ENCODE measurements at places on chromosomes 1 and 21. TPM values are rescaled to one million over a fixed set of nuclear protein-coding genes. Genes with fewer than 3 reads are reported as not detected.

Gene GJA5
- not detected for total RNA-seq

DNA sequence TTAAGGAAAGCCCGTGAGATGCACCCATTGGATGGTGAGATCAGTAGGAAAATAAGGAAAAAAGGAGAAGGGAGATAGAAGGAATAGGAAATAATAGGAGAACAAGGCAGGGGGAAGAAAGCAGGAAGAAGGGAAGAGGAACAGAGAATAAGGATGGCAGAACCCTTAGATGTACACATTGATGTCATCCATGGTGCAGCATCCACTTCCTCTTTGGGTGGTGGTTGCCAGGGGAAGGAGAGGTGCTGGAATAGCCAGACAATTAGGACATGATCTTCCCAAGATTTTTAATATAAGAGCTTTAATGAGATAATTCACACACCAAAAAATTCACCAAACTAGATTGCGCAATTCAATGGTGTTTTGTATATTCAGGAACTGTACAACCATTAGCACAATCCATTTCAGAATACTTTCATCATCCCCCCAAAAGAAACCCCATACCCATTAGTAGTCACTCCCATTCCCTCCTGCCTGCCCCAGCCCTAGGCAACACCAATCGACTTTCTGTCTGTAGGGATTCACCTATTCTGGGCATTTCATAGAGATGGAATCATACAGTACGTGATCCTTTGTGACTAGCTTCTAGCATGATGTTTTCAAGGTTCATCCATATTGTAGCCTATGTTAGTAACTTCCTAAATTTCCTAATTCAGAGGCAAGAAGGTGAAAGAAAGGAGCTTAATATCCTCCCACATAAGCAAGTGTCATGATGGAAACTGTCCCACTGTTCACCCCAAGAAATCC is 121.4 kb downstream of the PLXNA2 start:
- no peak for DNase-seq
- H3K27ac ChIP-seq = no peak overlapping the region
- H3K4me3 ChIP-seq = no peak overlapping the region

- H3K27me3 ChIP-seq = no peaks in the 10 kb centered on the region
- H3K4me3 ChIP-seq = no peak overlapping the region
- no peaks in the 10 kb centered on the region for H3K36me3 ChIP-seq
Observed at GRCh38 chr1:76269155-76269554, 194.6 kb downstream of the ST6GALNAC3 start.

Gene PPM1J
- 1.4 TPM for total RNA-seq

GRCh38 chr1:39722495-39722894 is 16.2 kb upstream of the PPIE start:
- H3K36me3 ChIP-seq = no peaks in the 10 kb centered on the region
- H3K4me1 ChIP-seq = no peaks in the 10 kb centered on the region
- no peak overlapping the region for H3K27ac ChIP-seq

GRCh38 chr1:97632075-97632474 is 288.8 kb downstream of the DPYD start:
- H3K4me1 ChIP-seq = peaks cover 3% of the 10 kb centered on the region
- no peaks in the 10 kb centered on the region for H3K27me3 ChIP-seq
- H3K4me3 ChIP-seq = no peak overlapping the region

GRCh38 chr1:168031198-168031597 is 94.3 kb upstream of the MPC2 start:
- H3K27ac ChIP-seq = no peak overlapping the region
- DNase-seq = no peak
- H3K4me3 ChIP-seq = no peak overlapping the region
- no peaks in the 10 kb centered on the region for H3K27me3 ChIP-seq
- H3K36me3 ChIP-seq = peaks cover 5% of the 10 kb centered on the region

Gene BCAS2
- total RNA-seq = 15.4 TPM

DNA sequence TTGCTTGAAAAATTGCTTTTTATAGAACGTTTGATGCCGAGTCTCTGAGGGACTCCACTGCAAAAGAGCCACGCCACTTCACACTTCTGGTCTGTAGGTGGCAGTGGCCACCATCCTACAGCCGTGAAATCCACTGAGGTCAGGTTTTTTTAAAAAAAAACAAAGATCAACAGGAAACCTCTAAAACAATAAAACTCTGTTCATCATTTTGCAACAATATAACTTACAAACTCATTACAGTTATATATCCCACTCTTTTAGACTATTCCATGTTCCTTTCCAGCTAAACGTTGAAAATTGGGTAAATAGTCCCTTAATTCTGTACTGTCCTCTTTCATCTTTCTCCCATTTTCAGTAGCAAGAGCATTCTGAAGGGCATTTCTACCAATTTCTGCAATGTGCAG is 64.6 kb upstream of the FMN2 start:
- H3K4me3 ChIP-seq = no peak overlapping the region
- no peak overlapping the region for H3K27ac ChIP-seq
- no peaks in the 10 kb centered on the region for H3K36me3 ChIP-seq

- DNase-seq = no peak
- H3K4me3 ChIP-seq = no peak overlapping the region
- no peak overlapping the region for H3K27ac ChIP-seq
- peaks cover 2% of the 10 kb centered on the region for H3K4me1 ChIP-seq
- H3K36me3 ChIP-seq = no peaks in the 10 kb centered on the region
Observed at GRCh38 chr1:219372916-219373615, 199.4 kb downstream of the LYPLAL1 start.

Gene ST6GALNAC5
- total RNA-seq = 3.4 TPM

- no peak for DNase-seq
- no peak overlapping the region for H3K27ac ChIP-seq
- no peak overlapping the region for H3K4me3 ChIP-seq
- H3K36me3 ChIP-seq = no peaks in the 10 kb centered on the region
- no peaks in the 10 kb centered on the region for H3K4me1 ChIP-seq
Observed at GRCh38 chr1:47024141-47024801, 802 bp downstream of the CYP4X1 start.

- peaks cover 20% of the 10 kb centered on the region for H3K27me3 ChIP-seq
- H3K4me1 ChIP-seq = 0 out of 2 replicates have a peak, but pooled peaks cover 1% of the 10 kb centered on the region
- no peak overlapping the region for H3K27ac ChIP-seq
- no peaks in the 10 kb centered on the region for H3K36me3 ChIP-seq
- DNase-seq = no peak
- H3K4me3 ChIP-seq = no peak overlapping the region
Observed at GRCh38 chr1:116123837-116124533, 12.8 kb downstream of the MAB21L3 start.

DNA sequence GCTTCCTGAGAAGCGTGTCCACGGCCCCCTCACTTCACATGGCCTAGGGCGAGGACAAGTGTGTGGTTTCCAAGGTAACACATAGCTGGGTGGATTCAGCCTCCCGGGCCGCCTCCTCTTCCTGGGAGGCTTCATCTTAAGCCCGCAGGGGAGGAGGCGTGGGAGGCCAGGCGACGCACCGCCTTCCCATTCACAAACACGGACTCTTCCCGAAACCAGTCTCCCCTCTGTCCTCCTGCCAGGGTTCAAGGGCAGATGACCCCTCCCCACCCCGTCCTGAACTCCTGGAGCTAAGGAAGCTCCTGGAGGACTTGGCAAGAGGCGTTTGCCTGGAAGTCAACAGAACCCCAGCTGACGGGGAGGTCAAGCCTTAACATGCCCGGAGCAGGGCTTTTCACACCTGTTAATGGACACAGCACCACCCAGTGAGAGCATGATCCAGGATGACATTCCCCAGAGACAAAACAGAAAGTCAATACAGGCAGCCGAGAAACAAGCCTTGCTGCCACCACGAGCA is 56.7 kb downstream of the KCNN3 start:
- H3K27me3 ChIP-seq = peaks cover 75% of the 10 kb centered on the region
- DNase-seq = peak; percentile 18
- H3K36me3 ChIP-seq = no peaks in the 10 kb centered on the region
- H3K27ac ChIP-seq = no peak overlapping the region
- no peaks in the 10 kb centered on the region for H3K4me1 ChIP-seq

GRCh38 chr1:24644100-24644384 is 940 bp downstream of the SRRM1 start:
- H3K4me3 ChIP-seq = peak overlapping the region; percentile 85
- H3K4me1 ChIP-seq = peaks cover 6% of the 10 kb centered on the region
- DNase-seq = no peak
- H3K36me3 ChIP-seq = peaks cover 18% of the 10 kb centered on the region
- peak overlapping the region; percentile 79 for H3K27ac ChIP-seq

GRCh38 chr1:165828103-165828668 is 772 bp downstream of the UCK2 start:
- peaks cover 3% of the 10 kb centered on the region for H3K4me1 ChIP-seq
- H3K27me3 ChIP-seq = no peaks in the 10 kb centered on the region
- no peaks in the 10 kb centered on the region for H3K36me3 ChIP-seq
- H3K4me3 ChIP-seq = peak overlapping the region; percentile 93
- H3K27ac ChIP-seq = peak overlapping the region; percentile 85
- peak; percentile 30 for DNase-seq

Gene LMX1A
- not detected for total RNA-seq

DNA sequence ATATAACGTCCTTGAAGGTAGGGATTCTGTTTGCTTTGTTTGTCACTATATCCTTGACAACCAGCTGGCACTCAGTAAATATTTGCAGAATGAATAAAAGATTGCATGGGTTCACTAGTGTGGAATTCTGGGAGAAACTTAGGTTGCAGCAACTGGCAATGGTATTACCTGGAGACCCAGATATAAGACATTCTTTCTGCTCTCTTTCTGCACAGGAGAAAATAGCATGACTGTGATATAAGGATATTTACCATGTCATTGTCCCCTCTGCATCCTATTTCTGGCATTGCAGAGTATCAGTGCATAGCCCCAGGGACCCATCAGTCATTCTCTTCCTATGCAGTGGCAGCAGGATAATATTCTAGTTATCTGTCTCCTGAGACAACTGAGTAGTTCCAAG is 308.9 kb upstream of the LRRC7 start:
- no peaks in the 10 kb centered on the region for H3K4me1 ChIP-seq
- DNase-seq = no peak
- H3K27ac ChIP-seq = no peak overlapping the region
- H3K4me3 ChIP-seq = no peak overlapping the region
- no peaks in the 10 kb centered on the region for H3K36me3 ChIP-seq

Gene MYOG
- total RNA-seq = not detected

- no peak overlapping the region for H3K4me3 ChIP-seq
- peaks cover 3% of the 10 kb centered on the region for H3K27me3 ChIP-seq
- no peak for DNase-seq
- H3K36me3 ChIP-seq = no peaks in the 10 kb centered on the region
- H3K27ac ChIP-seq = no peak overlapping the region
- no peaks in the 10 kb centered on the region for H3K4me1 ChIP-seq
Observed at GRCh38 chr1:230735447-230735846, 11.7 kb upstream of the CAPN9 start.

DNA sequence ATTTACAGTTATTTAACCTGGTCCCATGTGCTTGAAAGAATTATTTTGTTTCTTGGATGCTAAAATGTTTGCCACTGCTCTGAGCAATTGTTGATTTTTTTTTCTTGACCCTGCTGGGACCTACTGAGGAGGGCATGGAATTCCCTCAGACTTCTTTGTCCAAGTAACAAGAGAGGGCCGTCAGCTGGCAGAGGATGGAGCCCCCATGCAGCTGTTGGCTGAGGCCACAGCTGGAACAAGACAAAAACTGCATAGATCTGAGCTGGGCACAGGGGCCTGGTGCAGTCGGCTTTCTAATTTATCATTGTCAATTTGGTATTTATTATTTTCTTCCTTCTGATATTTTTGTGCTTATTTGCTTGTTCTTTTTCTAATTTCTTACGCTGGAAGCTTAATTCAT is 39.6 kb upstream of the ABCG1 start:
- no peak for DNase-seq
- H3K27me3 ChIP-seq = peaks cover 26% of the 10 kb centered on the region
- H3K4me3 ChIP-seq = no peak overlapping the region
- no peaks in the 10 kb centered on the region for H3K36me3 ChIP-seq
- H3K4me1 ChIP-seq = no peaks in the 10 kb centered on the region

GRCh38 chr1:203546274-203546673 is 52.3 kb downstream of the OPTC start:
- no peak for DNase-seq
- H3K4me3 ChIP-seq = no peak overlapping the region
- no peaks in the 10 kb centered on the region for H3K36me3 ChIP-seq
- H3K27me3 ChIP-seq = no peaks in the 10 kb centered on the region

Gene ZMYND12
- not detected for total RNA-seq

DNA sequence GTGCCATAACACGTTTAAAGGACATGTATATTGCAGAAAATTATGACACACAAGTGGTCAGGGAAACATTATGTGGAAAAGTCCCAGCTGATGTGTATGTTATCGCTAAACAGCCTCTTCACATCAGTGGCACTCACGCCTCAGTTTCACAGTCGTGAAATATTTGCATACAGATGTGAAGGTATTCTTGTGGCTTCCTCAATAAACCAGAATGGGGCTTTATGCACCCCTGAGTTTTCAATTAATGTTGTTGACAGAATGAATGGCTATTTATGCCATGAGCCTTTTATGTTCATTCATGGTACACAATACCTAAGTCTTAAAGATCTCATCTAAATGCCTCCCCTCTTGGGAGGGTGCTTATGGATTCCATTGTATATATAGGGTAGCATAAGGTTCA is 202.1 kb upstream of the ADGRL2 start:
- H3K27ac ChIP-seq = no peak overlapping the region
- no peak for DNase-seq
- H3K4me1 ChIP-seq = no peaks in the 10 kb centered on the region
- H3K4me3 ChIP-seq = no peak overlapping the region

DNA sequence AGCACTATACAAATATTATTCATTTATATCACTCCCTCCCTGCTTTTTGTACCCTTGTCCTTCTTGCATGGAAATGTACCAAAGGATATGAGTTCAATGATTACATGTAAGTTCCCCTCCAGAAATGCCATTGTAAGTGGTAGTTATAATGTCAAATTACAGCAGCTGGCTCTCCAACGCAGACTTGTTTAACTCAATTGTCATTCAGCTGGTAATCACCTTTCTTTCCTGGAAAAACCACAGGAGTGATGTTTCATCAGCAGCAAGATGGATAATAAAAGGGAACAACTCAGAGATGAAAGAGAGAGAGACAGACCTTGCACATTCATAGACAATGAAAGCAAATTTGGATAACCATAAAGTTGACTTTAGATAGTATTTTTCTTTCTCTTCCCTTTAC is 578.6 kb upstream of the PBX1 start:
- H3K27me3 ChIP-seq = no peaks in the 10 kb centered on the region
- no peak overlapping the region for H3K4me3 ChIP-seq
- no peak for DNase-seq
- H3K36me3 ChIP-seq = no peaks in the 10 kb centered on the region
- no peaks in the 10 kb centered on the region for H3K4me1 ChIP-seq
- no peak overlapping the region for H3K27ac ChIP-seq

GRCh38 chr1:31762726-31763670 is 1.1 kb downstream of the ADGRB2 start:
- H3K27me3 ChIP-seq = peaks cover 7% of the 10 kb centered on the region
- peak overlapping the region; percentile 47 for H3K4me3 ChIP-seq
- peaks cover 21% of the 10 kb centered on the region for H3K4me1 ChIP-seq
- peak; percentile 27 for DNase-seq
- H3K36me3 ChIP-seq = no peaks in the 10 kb centered on the region

GRCh38 chr1:22747735-22748073 is 37.1 kb downstream of the EPHB2 start:
- H3K27ac ChIP-seq = no peak overlapping the region
- H3K27me3 ChIP-seq = no peaks in the 10 kb centered on the region
- H3K4me3 ChIP-seq = no peak overlapping the region
- peaks cover 37% of the 10 kb centered on the region for H3K4me1 ChIP-seq
- no peak for DNase-seq

Gene RNU1-1
- under 0.01 TPM for total RNA-seq

- no peaks in the 10 kb centered on the region for H3K4me1 ChIP-seq
- H3K4me3 ChIP-seq = no peak overlapping the region
- peaks cover 2% of the 10 kb centered on the region for H3K27me3 ChIP-seq
- no peaks in the 10 kb centered on the region for H3K36me3 ChIP-seq
Observed at GRCh38 chr1:206521127-206521526, 13.8 kb downstream of the RASSF5 start.
